ENCODE measurements at places on chromosomes 1 and 21. TPM values are rescaled to one million over a fixed set of nuclear protein-coding genes. Genes with fewer than 3 reads are reported as not detected.
A peak's percentile ranks its signal among the peaks of the same experiment; 100 is the strongest.

- no peak overlapping the region for H3K27ac ChIP-seq
- peaks cover 6% of the 10 kb centered on the region for H3K27me3 ChIP-seq
- no peaks in the 10 kb centered on the region for H3K36me3 ChIP-seq
- peaks cover 12% of the 10 kb centered on the region for H3K4me1 ChIP-seq
These were observed 648.4 kb downstream of the PTPRC start for GRCh38 chr1:199287206-199287605.

DNA sequence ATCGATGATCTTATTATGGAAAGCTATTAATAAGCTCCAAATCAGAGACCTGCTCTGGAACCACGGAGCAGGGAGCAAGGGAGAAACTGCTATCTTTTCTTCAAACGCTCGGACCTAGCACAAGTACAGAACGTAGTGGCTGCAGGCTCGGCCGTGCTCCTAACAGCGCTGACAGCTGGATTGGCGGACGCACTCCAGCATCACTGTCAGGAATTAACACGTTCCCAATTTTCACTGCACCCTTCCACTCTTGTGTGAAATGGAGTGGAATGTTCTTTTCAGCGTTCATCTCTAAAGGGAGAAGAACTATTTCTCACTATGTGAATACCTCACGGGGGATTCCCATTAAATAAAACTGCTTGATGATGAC is 106.9 kb downstream of the ZNF281 start:
- H3K4me1 ChIP-seq, result peaks cover 15% of the 10 kb centered on the region
- H3K27ac ChIP-seq, result no peak overlapping the region
- peak overlapping the region; percentile 75 for H3K4me3 ChIP-seq
- H3K36me3 ChIP-seq, result no peaks in the 10 kb centered on the region
- DNase-seq, result no peak

Gene SLFNL1
- 0.10 TPM for total RNA-seq

DNA sequence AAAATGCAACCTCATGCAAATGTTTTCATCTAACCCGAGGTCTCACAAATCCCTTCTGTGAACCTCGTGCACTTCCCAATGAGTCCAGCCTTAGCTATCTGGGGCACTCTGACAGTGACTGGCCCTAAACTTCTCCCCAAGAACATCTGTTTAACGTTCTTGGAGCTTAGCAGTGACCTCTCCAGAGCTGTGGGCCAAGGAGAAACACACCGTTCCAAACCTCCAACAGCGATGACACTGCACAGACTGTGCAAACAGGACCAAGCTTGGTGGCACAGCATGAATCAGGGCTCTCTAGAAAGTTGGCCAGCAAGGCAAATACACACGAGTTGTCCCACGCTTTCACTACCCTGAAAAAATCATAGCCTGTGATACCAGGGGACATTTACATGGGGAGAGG is 15.8 kb downstream of the BEND5 start:
- H3K27ac ChIP-seq, result no peak overlapping the region
- H3K4me1 ChIP-seq, result no peaks in the 10 kb centered on the region
- no peak overlapping the region for H3K4me3 ChIP-seq
- no peak for DNase-seq

DNA sequence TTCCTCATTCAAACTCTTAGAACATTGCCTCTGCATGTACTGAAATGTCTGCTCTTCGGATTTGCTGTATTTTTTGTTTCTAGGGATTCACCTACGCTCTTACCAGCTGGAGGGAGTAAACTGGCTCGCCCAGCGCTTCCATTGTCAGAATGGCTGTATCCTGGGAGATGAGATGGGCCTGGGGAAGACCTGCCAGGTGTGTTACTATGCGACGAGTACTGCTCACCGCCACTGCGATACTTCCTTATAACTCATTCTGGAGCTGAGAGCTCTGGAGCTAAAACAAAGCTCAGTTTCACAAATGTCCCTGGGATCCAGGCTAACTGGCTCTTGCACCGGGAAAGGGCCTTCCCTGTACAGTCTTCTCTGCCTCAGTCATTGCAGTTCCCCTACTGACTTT is 10.1 kb downstream of the CHD1L start:
- H3K4me3 ChIP-seq, result no peak overlapping the region
- H3K27me3 ChIP-seq, result no peaks in the 10 kb centered on the region
- DNase-seq, result no peak
- peaks cover 20% of the 10 kb centered on the region for H3K36me3 ChIP-seq
- no peak overlapping the region for H3K27ac ChIP-seq

- H3K4me3 ChIP-seq, result no peak overlapping the region
- DNase-seq, result no peak
- no peak overlapping the region for H3K27ac ChIP-seq
- H3K27me3 ChIP-seq, result no peaks in the 10 kb centered on the region
- H3K36me3 ChIP-seq, result no peaks in the 10 kb centered on the region
These were observed 192.0 kb upstream of the JUN start for GRCh38 chr1:58975888-58976287.

Gene HMCN1
- total RNA-seq, result not detected

Gene FLG2
- total RNA-seq, result not detected

- peaks cover 1% of the 10 kb centered on the region for H3K36me3 ChIP-seq
- DNase-seq, result no peak
- no peak overlapping the region for H3K4me3 ChIP-seq
- no peaks in the 10 kb centered on the region for H3K4me1 ChIP-seq
- no peak overlapping the region for H3K27ac ChIP-seq
These were observed 107.5 kb upstream of the HOOK1 start for GRCh38 chr1:59707178-59707791.

DNA sequence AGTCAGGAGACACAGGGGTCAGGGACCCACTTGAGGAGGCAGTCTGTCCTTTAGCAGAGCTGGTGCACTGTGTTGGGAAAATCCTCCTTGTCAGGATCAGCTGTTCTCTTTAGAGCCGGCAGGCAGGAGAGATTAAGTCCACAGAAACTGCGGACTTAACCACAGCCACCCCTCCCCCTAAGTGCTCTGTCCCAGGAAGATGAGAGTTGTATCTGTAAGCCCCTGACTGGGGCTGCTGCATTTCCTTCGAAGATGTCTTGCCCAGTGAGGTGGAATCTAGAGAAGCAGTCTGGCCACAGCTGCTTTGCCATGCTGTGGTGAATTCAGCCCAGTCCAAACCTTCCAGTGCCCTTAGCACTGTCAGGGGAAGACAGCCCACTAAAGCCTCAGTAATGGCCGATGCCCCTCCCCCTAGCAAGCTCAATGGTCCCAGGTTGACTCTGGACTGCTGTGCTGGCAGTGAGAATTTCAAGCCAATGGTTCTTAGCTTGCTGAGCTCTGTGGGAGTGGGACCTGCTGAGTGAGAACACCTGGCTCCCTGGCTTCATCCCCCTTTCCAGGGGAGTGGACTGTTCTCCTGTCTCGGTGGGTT is 172.8 kb downstream of the ST6GALNAC3 start:
- DNase-seq, result no peak
- H3K27me3 ChIP-seq, result no peaks in the 10 kb centered on the region

- no peaks in the 10 kb centered on the region for H3K36me3 ChIP-seq
- H3K27ac ChIP-seq, result peak overlapping the region; percentile 51
- no peaks in the 10 kb centered on the region for H3K27me3 ChIP-seq
These were observed 21.0 kb upstream of the CBR3 start for GRCh38 chr21:36113647-36114428.

DNA sequence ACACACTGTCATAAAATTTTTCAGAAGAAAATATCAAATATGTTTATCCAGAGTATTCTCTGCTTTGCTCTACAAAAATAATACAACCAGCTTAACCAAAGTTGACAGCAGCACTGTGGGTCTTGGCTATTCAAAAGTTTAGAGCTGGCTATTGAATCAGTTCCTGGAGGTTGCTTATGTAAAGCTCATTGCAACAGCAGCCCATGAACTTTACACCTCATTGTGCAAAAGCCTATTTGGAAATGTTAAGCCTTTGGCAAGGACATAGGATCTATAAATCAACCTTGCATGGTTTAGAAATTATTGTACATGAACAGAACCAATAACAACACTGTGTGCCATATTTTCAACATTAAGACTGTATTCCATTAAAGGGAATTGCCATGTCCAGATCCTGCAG is 714.9 kb downstream of the ADGRL2 start:
- H3K27ac ChIP-seq, result no peak overlapping the region
- H3K27me3 ChIP-seq, result no peaks in the 10 kb centered on the region
- no peak overlapping the region for H3K4me3 ChIP-seq
- no peaks in the 10 kb centered on the region for H3K36me3 ChIP-seq
- DNase-seq, result no peak

Gene LCE1D
- total RNA-seq, result not detected
